ENCODE measurements at places on chromosomes 3 and 15.
A peak's percentile ranks its signal among the peaks of the same experiment; 100 is the strongest.

- no peak for DNase-seq
These were observed 117.7 kb downstream of the FOXB1 start for GRCh38 chr15:60121845-60122244.

DNA sequence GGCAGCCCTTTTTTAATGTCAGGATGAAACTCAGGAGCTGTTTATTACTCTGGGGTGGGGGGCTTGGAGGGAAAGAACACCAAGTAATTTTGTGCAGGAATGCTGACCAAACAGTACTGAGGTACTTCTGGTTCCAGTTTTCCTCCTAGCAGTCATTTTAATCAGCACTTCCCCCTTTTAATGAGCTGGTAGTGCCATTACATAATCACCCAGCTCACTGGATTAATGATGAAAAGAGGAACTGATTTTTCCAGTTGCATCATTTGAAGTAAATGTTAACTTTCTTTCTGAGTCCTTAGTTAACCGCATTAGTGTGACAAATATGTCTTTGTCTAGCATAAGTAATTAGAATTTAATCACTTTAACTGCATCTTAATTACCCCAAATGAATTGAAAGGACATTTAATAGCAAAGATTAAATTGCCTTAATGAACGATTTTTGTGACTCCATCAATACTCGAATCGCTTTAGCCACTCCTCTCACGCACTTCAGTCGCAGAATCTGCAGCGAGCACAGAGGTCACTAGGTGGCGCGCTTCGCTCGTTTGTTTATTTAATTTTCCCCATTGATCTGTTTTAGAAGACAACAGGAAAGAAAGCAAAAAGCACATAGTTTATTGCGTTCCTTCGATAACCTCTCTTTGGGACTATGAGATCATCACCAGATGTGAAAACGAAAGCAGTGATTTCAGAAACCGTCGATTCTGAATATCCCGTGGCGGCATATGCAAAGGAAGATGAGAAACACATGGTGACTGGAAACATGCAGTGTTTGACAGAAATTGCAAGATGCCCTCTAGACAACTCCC lies 9.8 kb downstream of the ONECUT1 start:
- peak; percentile 53 for DNase-seq

DNA sequence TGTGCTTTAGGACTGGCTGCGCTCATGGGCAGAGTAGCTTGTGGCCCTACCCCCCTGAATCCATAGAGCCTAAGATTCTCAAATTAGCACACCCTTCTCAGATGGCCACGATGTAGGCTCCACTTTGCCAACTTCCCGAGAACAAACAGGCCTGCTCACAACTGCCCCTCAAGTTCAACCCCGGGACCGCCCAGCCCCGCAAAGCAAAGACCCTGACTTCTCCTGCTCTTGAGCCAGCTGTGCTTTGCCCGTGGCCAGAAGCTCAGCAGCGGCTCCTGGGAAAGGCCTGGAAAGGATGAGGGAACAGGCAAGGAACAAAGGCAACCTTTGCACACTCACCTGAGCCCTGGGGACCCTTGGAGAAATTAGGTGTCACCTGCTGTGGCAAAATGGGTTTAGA lies 32.0 kb downstream of the CYP11A1 start:
- DNase-seq: no peak

GRCh38 chr15:31456354-31457060 lies 129.9 kb downstream of the KLF13 start:
- DNase-seq: no peak

GRCh38 chr3:20394243-20394642 lies 208.2 kb upstream of the SGO1 start:
- DNase-seq: no peak

DNA sequence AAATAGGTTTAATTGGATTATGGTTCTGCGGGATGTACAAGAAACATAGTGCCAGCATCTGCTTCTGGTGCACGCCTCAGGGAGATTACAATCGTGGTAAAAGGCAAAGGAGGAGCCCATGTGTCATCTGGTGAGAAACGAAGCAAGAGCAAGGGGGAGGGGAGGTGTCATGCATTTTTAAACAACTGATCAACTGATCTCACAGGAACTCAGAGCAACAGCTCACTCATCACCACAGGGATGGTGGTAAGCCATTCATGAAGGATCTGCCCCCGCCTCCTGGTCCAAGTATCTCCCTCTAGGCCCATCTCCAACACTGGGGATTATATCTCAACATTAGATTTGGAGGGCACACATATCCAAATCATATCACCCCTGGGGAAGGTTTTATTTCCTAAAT lies 42.1 kb upstream of the FGF7 start:
- no peak for DNase-seq

- no peak for DNase-seq
These were observed 57.9 kb downstream of the CAPN7 start for GRCh38 chr3:15263926-15264325.

DNA sequence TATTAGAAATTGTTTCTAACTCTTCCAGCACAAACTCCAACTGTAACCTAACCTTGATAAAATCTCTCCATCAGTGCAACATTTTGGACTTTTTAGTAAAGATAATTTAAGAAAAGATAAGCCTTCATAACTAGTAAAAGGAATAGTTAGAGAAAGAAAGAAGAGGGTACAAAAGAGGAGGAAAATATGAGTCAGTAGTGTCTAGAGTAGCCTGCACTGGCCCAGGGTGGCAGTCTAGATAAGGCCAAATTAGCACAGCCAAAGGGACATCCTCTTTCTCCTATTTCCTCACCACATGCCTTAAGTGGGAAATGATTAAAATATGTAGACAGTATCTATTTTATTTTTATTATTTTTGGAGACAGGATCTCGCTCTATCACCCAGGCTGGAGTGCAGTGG lies 3.7 kb downstream of the PROS1 start:
- no peak for DNase-seq

GRCh38 chr3:13249664-13250390 lies 170.3 kb downstream of the NUP210 start:
- no peak for DNase-seq

GRCh38 chr3:183762304-183762703 lies 63.1 kb downstream of the MAP6D1 start:
- DNase-seq: no peak

GRCh38 chr15:92028389-92028724 lies 174.8 kb downstream of the SLCO3A1 start:
- no peak for DNase-seq

GRCh38 chr3:128706086-128706615 lies 19.8 kb upstream of the RAB7A start:
- DNase-seq: no peak
